Activated T-helper 9 cell treated with anti-CD3 and anti-CD28 coated beads, Interleukin-2, amount 50 U/mL, for 16 hours (primary cell): ENCODE measurements at places on chromosomes 3 and 15.

DNA sequence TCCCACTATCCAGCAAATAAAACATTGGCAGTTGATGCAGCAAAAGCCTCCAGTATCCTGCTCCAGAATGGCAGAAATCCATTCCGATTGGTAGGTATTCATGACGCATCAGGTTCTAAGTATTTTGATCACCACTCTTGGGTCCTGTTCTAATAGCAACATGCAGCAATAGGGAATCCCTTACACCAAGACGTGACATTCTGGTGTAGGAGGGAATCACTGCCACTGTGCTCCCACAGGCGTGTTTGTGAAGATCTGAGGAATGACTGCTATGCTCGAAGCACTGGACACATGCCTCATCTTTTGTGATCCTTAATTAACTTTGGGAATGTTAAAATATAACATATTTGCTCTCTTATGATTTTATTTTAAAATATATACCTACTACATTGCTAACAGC is 552.9 kb downstream of the MECOM start:
- no peak for DNase-seq

GRCh38 chr3:54014067-54014466 is 108.3 kb upstream of the CACNA2D3 start:
- no peak for DNase-seq

GRCh38 chr3:178028933-178029332 is 507.3 kb upstream of the KCNMB2 start:
- DNase-seq, result no peak

DNA sequence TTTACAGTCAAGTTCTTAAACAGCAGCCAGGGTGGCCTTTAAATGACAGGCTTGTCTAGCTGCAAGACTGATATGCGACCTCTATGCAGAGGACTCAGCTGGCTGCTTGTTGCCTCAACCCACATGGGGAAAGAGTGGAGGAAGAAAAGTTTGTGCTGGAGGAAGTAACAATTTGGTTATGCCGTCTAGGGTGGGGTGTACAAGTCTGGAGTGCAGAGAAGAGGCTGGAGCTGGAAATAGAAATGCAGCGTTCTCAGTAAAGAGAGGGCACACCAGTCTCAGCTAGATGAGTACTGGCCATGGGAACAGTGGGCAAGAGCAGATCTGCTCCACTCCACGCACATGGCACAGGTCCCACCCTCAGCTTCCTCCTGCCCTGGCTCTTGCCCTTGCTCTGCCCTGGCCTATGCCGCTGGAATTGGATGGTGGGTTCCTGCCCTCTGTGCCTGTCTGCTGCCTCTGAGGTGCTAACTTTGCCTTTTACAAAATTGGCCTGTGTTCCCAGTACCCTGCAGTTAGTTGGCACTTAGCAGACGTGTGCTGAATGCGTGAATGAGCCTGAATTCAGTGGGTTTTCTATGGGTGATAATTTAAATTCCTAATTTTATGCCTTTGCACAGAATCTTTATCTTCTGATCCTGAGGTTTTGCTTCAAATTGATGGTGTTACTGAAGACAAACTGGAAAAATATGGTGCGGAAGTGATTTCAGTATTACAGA is 59.7 kb upstream of the FURIN start:
- DNase-seq, result no peak

DNA sequence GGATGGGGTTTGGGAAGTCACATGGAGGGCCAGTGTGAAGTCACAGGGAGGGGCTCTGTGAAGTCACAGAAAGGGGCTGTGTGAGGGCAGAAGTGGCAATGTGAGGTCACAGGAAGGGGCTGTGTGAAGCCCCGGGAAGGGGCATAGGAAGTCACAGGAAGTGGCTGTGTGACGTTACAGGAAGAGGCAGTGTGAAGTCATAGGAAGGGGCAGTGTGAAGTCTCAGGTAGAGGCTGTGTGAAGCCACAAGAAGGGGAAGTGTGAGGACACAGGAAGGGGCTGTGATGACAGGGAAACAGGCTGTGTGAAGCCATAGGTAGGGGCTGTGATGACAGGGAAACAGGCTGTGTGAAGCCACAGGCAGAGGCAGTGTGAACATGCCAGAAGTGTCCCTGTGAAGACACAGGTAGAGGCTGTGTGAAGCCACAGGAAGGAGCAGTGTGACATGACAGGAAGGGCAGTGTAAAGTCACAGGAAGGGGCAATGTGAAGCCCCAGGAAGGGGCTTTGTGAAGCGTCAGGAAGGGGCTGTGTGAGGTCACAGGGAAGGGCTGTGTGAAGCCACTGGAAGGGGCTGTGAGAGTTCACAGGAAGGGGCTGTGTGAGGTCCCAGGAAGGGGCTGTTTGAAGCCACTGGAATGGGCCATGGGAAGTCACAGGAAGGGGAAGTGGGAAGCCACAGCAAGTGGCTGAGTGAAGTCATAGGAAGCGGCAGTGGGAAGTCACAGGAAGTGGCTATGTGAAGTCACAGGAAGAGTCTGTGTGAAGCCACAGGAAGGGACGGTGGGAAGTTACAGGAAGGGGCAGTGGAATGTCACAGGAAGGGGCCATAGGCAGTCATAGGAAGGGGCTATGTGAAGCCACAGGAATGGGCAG is 37.1 kb downstream of the GASK1A start:
- DNase-seq, result no peak

- DNase-seq, result peak; percentile 7
Measured at GRCh38 chr3:109563149-109563548, 225.8 kb upstream of the DPPA4 start.

DNA sequence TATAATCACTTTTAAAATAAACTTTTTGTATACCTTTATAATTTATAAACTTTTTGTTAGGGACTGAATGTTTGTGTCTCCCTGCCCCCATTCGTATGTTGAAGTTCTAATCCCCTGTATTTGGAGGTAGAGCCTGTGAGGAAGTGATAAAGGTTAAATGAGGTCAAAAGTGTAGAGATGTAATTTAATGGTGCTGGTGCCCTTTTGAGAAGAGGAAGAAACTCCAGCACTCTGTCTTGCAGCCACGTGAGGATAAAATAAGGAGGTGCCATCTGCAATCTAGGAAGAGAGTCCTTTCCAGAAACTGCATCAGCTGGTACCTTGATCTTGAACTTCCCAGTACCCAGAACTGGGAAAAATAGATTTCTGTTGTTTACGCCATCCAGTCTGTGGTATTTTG is 106.1 kb upstream of the RGMA start:
- DNase-seq, result no peak

DNA sequence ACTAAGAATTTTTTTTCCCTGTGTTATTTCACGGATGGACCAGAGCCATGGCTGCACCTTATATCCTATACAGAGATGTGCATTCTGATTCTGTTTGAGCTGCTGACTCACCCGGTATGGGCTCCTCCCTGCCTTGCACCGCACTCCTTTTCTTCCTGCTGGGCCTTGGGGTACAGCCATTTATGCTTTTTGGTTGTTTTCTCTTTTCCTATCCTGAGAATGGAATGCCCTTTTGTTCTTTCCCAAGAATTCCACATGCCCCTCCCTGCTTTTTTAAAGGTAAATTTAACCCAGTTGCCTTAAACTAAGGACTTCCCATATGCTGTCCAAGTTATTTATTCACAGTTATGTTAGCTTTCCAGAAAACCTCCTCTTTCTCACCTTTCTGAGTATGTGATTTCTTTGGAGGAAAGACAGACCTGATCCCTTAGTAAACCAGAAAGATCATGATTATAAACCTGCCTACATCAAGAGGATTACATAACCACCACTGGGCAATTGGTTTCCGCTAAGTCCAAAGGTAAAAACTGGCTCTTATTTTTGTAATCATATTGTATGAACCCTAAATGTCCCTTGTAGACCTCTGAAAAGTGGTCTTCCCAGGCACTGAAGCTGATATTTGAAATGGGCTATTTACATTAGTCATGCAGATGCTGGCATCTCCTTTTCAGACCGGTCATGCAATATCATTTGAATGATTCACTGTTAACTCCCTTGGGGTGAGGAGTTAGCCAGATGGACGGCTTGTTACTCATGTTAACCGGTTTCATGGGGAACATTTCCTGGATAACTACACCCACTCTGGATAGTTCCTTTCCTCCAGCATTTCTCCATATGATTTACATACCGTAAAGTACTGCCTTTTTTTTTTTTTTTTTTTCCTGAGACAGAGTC is 45.5 kb downstream of the TMOD3 start:
- no peak for DNase-seq

DNA sequence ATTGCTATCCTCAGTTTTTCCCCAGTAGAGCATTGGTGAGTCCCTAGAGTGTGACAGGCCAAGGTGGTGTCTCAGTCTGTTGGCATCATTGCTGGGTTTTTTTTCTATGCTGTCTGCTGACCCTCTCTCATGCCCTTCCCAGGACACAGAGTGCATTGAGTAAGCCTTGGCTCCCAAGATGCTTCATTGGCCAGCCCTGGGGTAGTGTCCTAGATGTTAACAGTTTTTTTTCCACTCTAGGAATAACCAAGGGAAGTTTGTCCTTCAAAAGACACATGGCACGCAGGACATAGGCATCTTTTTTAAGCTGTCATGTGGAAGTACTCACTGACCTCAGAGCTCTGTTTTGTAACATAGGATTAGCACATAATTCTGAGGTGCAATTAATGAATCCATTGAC is 19.5 kb downstream of the ADAMTSL3 start:
- no peak for DNase-seq

DNA sequence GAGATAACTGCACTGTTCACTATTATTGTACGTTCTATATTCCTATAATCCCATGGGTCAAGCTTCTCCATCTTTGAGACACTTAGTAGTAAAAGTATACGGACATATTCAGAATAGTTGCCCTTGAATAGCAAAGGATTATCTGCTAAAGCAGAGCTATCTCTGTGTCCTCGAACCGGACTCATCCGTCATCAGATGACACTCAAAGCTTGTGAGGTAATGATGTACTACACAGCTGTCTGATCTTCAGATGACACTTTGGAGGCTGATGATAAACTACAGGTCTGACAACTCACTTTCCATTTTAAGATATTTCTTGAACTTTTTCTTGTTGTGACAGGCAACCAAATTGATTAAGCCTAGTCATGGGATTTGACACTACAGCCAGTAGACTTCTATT is 240.2 kb downstream of the SCAPER start:
- no peak for DNase-seq

- no peak for DNase-seq
Measured at GRCh38 chr3:5071061-5071460, 51.0 kb upstream of the ARL8B start.

- no peak for DNase-seq
Measured at GRCh38 chr3:139006051-139006716, at the start of gene PRR23A. Gene PRR23A (minus strand): TSS chr3:139006268. CDS start chr3:139006268, 0 bp downstream.

GRCh38 chr3:18843983-18844382 is 304.3 kb upstream of the KCNH8 start:
- no peak for DNase-seq

DNA sequence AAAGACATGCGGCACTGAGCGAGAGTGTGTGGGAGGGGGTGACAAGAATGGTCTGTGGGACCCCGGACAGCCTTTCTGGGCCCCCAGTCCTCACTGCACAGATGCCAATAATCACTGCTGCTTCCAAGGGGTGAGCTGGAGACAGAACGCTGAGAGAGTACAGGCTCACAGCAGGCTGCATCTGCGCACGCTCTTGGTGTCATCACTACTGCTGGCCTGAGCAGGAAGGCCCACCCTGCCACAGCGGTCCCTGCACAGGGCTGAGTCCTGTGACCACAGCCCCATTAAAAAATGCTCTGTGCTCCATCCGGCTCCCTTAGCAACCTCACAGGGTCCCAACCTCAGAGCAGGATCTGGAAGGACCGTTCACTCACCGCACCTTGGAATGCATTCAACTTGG is 205.5 kb upstream of the NSMCE3 start:
- DNase-seq, result no peak

DNA sequence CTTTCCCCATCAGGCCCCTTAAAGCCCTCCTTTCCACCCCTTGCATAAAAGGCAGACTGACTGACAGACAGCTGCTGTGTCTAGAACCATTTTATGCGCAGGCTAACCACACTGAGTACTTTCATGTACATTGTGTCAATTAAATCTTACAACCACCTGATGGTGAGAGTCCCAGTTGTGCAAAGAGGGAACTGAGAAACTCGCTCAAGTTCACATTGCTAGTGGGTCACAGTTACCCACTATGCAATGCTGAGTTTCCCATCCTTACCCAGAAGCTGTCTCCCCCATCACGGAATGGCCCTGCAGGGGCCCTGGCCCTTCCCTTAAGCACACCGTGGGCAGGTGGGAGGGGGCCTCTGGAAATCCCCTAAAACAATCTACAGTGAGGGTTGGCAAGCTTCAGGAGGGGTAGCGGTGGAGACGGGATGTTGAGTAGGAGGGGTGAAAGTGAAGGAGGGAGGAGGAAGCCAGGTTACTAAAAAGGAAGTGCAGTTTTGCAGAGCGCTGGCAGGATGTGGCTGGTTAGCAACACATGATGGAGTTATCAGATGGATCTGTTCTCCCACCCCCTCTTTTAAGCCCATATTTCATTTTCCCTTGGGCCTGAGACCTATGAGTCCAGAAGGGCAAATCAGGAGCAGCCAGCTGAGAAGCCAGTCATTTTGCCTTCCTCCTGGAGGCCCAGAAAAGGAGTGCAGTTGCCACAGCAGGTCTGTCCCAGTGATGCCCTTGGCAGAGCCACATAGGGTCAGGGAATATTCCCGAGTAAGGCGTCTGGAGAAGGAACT is 30.0 kb downstream of the STARD5 start:
- peak; percentile 60 for DNase-seq
